Hippocampal formation (tissue), 2 donors: ENCODE measurements at places on chromosomes 13 and 19.
A peak's percentile ranks its signal among the peaks of the same experiment; 100 is the strongest.

DNA sequence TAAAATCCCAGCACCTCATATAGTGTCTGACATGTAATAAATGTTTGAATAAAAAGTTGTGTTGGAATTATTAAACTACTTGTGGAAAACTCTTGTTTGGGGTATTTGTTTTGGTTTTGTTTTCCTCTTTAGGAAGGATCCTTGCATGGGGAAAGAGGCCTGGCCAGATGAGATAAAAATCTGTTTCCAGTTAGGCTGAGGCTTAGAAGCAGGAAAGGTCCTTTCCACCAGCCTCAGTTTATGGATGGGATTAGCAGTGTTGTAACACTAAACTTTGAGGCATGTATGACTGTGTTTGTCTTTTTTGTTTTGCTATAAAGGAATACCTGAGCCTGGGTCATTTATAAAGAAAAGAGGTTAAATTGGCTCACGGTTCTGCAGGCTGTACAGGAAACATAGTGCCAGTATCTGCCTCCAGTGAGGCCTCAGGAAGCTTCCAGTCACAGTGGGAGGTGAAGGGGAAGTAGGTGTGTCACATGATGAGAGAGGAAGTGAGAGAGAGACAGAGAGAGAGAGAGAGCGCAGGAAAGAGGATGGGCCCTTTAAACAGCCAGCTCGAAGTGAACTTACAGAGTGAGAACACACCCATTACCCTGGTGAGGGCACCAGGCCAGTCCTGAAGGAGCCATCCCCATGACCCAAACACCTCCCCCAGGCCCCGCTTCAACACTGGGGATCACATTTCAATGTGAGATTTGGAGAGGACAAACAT is 21.6 kb downstream of the SPATA13 start:
- no peak for DNase-seq

GRCh38 chr19:3691372-3691716 is 8.9 kb downstream of the PIP5K1C start:
- no peak for DNase-seq

DNA sequence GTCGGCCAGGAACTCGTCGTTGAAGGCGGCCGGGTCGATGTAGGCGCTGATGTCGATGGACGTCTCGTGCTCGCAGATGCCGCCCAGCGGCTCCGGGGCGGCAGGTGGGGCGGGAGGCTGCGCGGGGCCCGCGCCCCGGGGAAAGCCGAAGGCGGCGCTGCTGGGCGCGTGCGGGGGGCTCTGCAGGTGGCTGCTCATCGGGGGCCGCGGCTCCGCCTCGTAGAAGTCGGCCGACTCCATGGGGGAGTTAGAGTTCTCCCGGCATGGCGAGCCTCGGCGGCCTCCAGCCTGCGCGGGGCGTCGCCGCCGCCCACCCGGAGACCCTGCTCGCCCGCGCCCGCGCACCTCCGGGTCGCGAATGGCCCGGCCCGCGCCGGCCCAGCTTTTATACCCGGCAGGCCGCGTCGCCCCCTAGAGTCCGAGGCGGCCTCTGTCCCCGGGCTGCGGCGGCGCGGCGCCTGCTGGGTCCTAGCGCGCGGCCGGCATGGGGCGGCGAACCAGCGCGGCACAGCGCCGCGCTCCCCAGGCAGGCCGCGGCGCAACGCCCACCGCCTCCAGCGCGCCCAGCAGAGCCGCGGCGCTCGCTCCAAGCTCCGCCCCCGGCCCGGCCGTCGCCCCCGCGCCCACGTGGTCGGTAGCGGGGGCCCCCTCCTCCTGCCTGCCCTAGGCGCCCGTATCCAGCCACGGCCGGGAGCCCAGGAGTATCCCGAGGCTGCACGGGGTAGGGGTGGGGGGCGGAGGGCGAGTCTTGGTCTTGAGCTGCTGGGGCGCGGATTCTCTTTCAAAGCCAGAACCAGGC is at the start of gene CEBPA:
TSS of gene CEBPA (minus strand) at position 360 of the 799 bp plus-strand sequence. CDS start at position 240, 120 bp downstream.
- peak; percentile 30 for DNase-seq

DNA sequence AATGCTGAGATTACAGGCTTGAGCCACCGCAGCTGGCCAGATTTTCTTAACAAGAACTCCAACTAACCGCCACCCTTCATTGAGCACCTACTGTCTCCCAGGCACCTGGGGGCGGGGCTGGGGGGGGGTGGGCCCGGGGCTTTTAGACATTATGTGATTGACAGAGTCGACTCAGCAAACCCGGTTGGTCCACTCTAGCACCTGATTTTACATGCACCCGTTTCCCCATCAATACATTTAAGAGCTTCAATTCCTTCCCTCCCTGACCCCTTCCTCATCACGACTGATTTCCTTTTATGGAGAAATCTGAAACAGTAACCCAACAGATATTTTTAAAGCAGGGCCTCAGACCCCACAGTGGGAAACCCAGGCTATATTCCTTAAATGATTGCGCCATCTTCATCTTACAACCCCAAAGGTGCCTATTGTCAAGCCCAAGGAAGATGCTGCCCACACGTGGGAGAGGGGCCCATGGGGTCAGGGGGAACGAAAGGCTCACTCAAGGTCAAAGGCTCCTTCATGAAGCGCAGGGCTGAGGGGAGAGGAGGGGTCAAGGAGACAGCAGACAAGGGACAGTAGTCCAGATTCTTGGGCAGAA is 1.8 kb downstream of the INSR start:
- DNase-seq: no peak

DNA sequence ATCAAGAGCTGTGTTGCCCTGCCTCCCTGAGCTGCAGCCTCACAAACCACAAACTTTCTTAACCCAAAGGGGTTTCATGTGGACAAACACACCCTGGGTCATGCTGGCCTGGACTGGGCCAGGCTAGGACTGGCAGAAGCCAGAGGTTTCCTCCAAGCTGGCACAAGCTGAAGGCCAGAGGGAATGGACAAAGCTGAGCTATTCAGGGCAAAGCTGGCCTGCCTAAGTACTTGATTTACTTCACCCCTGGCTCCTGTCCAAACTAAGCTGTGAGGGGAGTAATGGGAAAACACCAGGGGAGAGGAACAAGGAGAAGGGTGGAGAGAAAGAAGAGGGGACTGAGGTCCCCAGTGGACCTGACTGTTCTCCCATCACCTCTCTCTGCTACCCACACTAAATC is 6.2 kb downstream of the CPAMD8 start:
- DNase-seq: no peak

- DNase-seq: peak; percentile 32
Observed at GRCh38 chr19:41934849-41935374, 6.7 kb upstream of the ERFL start.

- no peak for DNase-seq
Observed at GRCh38 chr19:41369769-41370168, 5.8 kb upstream of the B9D2 start.

GRCh38 chr13:35765941-35766340 is 289.5 kb upstream of the MAB21L1 start:
- DNase-seq: no peak
